AG09319 (cell line): ENCODE measurements at places on chromosomes 1 and 21.

- no peak for DNase-seq
These were observed 811 bp upstream of the REG4 start for GRCh38 chr1:119811985-119812557.

GRCh38 chr21:46538851-46539666, 65.8 kb downstream of the S100B start:
- no peak for DNase-seq

GRCh38 chr1:29855561-29856160, 619.3 kb downstream of the PTPRU start:
- DNase-seq: no peak

DNA sequence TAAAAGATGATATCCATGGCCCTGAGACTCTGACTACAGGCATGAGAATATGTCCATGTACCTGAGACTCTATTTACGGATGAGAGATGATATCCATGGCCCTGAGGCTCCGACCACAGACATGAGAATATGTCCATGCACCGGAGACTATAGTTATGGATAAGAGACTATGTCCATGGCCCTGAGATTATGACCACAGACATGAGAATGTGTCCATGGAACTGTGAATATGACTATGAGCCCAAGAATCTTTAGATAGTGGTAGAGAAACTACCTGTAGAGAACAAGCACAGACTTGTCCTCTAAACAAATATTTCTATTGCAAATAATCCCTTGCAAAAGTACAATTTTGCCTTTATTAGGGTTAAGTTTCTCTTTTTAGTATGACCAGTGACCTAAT, 263.2 kb downstream of the PCP4 start:
- no peak for DNase-seq

DNA sequence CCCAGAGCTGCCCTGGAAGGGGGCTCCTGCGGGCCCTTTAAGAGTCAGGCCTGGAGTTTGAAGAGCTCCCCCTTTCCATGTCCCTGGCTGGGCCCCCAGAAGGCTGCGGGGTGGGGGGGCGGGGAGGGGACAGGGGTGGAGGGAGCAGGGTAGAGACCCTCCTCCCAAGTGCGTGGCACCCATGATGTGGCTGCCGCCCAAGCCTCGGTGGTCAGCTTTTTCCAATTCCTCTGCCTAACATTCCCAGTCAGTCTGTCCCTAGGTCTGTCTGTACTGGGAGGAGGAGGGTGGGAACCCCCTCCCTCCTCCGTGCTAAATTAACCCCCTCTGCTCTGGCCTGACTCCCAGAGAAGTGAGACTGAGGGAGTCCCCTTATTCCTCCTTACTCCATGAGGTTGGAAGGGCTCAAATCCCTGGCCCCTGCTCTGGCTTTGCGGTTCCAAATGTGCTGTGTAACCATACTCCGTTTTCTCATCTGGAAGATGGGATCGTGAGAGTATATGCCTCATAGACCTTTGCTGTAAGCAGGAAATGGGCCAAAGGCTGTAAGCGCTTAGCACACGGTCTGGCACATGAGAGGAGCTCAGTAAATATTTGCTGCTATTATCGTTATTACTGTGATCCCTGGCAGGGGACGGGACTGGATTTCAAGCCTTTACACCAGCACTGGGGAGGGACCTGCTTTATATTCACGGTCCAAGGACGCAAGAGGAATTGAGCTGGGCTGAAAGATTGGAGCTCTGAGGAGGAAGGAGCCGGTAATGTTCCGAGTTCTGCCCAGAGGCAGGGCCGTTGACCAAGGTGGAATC, 658 bp upstream of the COL16A1 start:
- no peak for DNase-seq

DNA sequence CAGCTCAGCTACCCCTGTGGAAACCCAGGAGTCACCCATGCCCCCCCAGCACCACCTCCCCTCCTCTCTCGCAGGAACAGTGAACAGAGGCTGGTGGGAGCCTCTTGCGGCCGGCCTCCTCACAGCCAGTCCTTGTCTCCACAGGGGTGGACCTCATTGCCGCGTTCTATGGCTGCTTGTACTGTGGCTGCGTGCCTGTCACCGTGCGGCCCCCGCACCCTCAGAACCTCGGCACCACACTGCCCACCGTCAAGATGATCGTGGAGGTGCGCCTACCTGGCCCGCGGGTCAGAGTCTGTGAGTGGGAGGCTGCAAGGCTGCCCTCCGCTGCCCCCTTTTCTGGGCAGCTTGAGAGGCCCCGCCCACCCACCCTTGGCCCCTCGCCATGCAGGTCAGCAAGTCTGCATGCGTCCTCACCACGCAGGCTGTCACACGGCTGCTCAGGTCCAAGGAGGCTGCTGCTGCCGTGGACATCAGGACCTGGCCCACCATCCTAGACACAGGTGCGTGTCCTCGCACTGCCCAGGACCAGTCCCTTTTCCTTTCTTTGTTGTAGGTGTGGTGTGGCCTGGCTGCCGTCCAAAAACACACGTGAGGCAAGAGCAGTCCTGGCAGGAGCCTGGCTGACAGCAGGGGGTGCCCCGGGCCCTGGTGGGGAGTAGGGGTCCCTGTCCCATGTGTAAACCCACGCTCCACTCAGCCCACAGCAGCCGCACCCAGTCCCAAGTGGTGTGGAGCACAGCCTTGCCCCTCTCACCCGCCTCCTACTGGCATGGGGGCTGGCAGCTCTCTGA, 50.3 kb downstream of the S100B start:
- DNase-seq: no peak

DNA sequence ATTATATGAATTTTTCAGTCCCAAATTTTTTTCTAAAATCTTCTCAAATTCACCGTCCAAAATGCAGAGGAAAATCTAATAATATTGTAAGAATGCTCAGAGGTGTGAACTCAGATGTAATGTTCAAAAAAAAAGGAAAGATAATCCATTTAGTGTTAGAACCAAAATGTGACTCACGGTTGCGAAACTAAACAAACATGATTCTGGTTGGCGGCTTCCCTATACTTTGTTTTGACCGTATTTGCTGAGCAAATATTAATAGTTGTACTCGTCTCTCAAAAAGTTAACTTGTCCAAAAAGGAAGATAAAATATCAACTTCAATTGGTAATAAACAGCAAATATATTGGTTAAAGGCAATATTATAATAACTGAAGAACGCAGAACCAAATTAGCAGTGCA, 34.4 kb downstream of the ZSWIM5 start:
- no peak for DNase-seq

DNA sequence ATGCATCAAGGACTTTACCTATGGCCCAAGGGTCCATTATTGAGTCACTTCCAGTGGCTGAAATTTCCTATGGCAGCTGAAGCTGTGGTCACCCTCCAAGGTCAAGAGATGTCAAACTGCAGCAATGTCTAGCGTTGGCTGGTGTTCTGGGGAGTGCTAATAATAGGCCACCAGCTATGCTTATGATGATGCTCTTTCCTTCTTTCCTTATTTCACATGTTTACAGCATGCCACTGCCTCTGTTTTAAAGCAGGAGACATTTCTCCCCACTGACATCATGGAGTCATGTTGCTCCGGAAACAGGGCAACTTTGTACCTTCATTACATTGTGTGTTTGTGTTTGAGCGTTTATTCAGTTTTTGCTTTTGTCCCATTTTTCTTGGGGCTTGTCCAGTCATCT, 62.6 kb upstream of the CYYR1 start:
- DNase-seq: no peak

GRCh38 chr1:4549930-4550329, 104.5 kb upstream of the AJAP1 start:
- DNase-seq: no peak
